Activated CD4-positive, alpha-beta T cell treated with anti-CD3 and anti-CD28 coated beads, Interleukin-2, amount 50 U/mL, for 1 hour (primary cell): ENCODE measurements at places on chromosomes 2 and 18.

GRCh38 chr2:212811036-212811805, 272.6 kb upstream of the ERBB4 start:
- no peak for DNase-seq

DNA sequence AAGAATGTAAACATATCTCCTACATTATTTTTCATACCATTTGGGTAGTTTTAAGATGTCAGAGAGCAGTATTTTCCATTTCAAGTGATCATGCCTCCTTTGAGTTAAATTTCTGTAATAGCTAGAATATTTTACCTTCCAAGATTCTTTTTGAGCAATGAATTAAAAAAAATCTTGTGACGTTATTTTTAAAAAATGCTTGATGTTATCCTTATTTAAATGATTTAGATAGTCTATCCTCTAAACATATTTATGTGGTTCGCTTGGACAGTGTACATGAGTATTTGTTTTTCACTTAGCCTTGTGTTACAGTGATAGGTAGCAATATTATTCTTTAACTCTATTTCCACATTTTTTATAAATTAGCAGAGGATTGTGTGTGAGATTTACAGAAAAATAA, 639.2 kb upstream of the CDH2 start:
- no peak for DNase-seq

DNA sequence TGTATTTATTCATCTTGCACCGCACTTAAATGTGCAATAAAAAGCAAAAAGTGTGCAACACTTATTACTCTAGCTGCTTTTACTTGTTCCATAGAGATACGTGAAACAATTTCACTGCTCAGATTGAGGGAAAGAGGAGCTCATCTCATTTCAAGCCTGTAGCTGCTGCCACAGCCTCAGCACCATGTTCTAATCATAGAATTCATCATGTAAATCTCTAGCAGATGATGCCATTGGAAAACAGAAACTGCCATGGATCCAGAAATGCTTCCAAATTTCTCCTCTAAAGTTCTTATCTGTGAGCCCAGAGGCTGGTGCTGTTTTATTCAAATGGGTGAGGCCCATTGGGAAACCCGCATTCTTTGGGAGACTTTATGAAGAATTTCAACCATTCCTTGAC, 2.0 kb downstream of the CDC42EP3 start:
- no peak for DNase-seq

- no peak for DNase-seq
Observed at GRCh38 chr2:68753318-68753717, 18.7 kb downstream of the ARHGAP25 start.

DNA sequence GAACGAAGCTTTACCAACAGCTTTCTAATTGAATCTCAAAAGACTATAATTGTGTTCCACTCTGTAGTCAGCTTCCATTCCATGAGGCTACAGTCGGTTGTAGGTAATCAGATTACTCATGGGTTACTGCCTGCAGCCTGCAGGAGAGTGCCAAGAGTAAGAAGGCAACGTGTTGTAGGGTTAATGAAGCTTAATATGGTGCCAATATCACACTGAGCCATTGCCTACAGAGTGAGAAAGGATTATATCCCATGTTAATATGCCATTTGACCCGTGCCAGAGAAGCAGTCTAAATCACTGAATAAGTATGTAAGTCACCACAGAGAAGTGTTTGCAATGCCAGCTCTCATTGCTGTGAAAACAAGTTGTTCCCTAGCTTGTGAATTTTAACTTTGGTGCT, 734.5 kb upstream of the ACVR2A start:
- DNase-seq, result no peak

DNA sequence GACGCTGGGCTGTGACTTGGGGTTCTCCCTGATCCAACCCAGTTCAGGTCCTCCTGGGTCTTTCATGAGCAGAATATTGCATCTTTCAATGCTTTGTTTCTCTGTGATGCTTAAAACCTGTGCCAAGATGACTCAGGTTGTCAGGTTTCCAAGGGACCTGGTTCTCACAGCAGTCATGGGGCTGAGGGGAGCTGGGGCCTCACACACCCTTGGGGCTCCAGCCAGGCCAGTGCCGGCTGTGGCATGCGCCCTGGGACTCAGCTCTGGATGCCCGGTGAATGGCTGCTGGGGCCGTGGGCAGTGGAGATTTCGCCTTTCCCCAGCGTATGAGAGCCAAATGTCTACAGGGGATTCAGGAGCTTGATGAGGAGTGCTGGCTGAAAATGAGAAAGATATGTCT, 29.6 kb downstream of the EDAR start:
- no peak for DNase-seq

- no peak for DNase-seq
Observed at GRCh38 chr2:406876-407275, 119.0 kb upstream of the ALKAL2 start.
